ENCODE measurements at places on chromosomes 6 and 20.

- no peak for DNase-seq
These were observed 69.5 kb upstream of the FOXQ1 start for GRCh38 chr6:1242446-1242845.

DNA sequence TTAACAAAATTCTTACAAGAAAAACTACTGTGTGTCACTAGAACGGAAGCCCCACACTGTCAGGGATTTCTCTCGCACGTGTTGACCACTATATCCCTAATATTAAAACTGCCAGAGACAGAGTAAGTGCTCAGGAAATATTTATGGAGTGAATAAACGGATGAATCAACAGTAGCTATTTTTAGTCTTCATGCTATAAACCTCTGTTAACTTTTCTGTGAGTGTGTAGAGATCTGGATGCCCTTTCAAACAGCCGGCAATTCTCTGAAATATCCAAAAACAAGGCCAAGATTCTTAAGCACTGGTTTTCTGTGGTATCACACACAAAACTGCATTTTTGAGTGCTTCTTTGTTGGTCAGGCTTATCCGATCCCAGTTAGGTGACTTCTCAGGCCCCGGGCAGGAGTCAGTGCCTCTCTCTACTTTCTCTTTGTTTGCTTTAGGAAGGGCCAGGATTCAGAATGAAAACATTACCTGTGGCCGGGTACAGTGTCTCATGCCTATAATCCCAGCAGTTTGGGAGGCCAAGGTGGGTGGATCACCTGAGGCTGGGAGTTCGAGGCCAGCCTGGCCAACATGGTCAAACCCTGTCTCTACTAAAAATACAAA is 15.7 kb downstream of the ATP9A start:
- no peak for DNase-seq

DNA sequence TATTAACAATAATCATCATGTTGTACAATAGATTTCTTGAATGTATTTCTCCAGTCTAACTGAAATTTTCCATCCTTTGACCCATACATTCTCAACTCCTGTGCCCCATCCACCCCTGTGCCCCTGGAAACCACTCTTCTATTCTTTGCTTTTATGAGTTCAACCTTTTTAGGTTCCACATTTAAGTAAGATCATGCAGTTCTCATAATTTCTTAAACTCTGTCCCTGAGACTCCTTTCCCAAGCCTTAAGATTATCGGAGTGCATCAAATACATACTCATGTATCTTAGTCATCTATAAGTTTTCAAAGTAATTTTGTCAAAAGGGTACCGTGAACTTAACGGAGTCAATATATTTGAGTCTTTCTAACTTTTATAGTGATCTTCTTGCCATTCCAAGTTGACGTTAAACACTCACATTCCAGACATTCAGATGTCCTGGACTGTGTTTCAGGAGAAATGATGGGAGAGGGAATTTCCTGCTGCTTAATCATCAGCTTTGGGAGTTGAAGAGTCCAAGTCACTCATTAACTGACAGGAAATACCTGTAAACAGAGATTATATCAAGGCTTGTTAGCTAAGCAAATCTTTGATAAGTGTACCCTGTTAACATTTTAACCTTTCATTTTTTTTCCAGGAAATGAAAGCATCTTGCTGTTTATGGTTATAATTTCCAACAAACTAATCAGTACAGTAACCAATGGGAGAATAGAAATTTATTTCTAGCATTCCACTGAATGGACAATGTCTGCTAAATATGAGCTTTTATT is 73.3 kb downstream of the ADGRG6 start:
- no peak for DNase-seq

DNA sequence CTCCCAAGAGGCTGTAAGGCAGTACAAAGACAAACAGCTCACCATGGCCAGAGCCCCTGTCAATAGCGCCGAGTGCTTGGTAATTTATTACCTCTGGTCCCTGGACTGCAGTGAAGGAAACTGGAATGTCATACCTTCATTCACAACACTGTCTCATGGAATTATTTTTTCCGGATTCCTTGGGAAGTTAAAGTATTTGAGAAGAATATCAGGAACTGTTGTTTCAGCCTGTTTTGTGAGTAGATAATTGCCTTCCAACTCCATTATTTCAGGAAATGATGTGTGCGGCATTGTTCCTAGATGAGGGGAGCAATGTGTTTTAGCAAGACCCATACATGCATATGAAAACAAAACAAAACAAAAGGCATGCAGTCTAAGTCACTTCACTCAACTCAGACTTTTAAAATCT is 64.0 kb downstream of the BLOC1S5 start:
- DNase-seq, result no peak

DNA sequence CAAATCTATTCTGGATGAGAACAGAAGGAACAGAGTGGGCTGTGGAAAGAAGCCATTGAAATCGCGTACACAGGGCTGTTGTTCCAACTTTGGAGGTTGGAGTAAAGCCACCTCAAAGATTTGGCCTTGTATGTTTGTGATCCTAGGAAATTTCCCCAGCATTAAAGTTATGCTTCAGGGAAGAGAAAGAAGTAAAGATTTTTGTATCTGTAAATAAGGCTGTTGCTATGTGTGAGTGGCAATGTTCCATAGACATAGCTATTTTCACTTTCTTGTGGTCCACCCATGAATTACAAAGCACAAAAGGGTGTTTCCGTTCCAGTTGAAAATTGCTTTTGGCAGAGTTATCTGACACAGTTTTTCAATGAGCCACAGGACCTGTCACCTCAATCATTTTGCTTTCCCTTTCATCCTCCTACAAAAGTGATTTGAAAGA is 321.3 kb downstream of the TFAP2B start:
- no peak for DNase-seq

- no peak for DNase-seq
These were observed 729.4 kb downstream of the TENT5A start for GRCh38 chr6:81023007-81023582.

DNA sequence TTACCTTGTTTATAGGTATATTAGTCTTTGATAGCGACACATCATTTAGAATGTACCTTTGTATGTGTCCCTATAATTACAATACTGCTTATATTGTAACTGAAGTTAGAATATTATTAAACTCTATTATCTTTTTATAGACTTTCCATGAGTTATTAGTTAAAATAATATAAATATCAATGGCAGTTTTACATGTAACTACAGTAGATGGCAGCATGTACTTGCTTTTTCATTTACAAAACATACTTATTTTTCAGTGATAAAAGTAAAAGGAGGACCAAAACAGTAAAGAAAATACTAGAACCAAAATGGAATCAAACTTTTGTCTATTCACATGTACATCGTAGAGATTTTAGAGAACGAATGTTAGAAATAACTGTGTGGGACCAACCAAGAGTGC is 364.3 kb downstream of the RIMS1 start:
- DNase-seq, result no peak

- DNase-seq, result no peak
These were observed 75.4 kb downstream of the ADAT2 start for GRCh38 chr6:143375022-143375585.

DNA sequence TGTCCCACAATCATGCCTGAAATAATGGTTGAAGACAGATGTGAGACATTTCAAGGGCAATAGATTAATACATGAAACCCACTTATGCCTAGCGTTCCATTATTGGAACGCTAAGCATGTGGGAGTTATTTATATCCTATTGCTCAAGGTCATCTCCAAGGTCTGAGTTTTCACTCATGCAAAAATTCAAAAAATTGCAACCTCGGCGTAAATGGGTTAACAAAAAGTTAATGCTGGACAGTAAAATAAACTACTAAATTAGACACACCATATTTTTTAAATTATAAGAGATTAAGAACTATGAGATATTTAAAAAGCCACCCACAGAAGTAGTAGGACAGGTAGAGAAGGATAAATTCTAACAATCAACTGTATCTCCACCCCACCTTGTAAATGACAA is 98.4 kb downstream of the ESR1 start:
- DNase-seq, result no peak

GRCh38 chr6:37546141-37546871 is 46.6 kb upstream of the CCDC167 start:
- no peak for DNase-seq

DNA sequence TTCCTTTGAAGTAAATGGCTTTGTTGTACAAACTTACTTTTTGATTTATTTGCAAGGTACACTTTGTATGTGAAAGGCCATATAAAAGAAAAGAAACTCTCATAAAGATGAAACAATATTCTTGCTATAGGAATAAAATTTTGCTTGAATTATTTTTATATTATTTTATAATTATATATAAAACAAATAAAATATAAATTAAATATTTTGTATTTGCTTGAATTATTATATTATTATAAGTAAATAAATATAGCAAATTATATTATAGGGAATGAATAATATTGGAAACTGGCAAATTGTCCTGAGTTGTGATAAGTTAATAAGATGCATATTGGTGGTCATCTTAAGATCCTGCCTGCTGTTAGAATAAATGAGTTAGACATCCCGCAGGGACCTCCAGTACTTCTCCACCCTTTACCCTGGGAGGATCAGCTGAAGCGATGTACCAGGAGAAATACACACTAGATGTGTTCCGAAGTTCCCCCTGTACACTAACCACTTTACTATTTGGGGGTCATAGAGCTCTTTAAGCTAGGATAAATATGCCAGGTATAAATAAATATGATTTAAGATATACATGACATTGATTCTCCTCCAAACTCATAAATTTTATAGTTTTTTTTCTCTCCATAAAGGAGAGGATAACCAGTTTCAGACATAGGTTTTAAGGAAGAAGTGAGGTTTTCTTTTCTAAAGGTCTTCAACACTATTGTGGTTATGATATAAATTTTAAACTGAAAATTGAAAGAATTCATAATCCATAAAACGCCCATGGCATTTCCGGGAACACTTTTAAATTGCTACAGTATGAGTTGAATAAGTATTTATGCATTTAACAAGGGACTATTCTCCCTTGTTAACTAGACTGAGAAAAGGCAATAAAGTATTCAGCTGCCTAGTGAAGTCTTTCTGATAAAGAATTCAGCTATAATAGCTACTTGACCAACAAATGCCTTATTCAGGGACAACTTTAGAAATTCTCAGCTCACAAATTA is 486.3 kb upstream of the MARCKS start:
- DNase-seq, result no peak

GRCh38 chr6:157438611-157439111 is 57.7 kb downstream of the ZDHHC14 start:
- DNase-seq, result no peak

GRCh38 chr20:2741881-2742280 is 49.3 kb downstream of the EBF4 start:
- no peak for DNase-seq

GRCh38 chr6:80767808-80768207 is 661.3 kb downstream of the BCKDHB start:
- DNase-seq, result no peak

DNA sequence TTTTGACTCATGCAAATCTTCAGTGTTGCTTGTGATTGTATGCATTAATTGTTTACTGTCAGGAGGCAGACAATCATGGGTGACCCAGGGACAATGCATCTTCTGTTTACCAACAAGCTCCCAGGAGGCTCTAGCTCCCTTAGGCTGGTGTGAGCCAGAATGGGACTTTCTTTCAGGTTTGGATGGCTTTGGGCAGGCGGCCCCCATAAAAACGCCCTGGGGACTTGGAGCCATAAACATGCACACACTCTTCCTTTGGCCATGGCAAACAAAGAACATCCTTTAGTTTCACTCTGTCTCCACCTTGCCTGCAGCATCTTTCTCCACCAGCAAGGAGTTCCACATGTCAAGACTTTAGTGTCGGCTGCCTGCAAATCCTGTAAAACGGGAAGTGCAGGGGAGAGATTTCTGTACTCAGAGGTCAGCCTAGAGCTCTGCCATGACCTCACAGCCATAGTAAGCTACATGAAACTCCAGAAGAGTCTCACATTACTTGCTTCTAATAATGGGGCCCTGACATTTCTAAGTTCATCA is 127.6 kb downstream of the MAP3K7 start:
- no peak for DNase-seq

- DNase-seq, result no peak
These were observed 16.6 kb downstream of the TGM2 start for GRCh38 chr20:38148328-38149102.

DNA sequence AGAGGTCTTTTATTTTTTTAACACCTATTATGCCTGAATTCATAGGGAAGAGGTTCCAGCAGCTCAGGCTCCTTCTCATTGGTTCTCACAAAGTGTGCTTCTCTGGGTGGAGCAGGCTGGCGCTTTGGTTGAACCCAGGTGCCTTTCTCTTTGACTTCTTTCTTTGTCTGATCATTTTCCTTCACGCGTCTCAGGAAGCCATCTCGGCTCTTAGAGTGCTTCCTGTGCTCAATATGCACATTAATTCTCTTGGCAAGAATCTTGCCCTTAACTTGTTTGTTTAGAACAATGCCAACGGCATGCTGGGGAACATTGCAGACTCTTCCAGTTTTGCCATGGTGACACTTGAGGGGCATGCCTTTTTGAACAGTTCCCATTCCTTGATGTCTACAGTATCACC is 44.2 kb upstream of the RNF24 start:
- no peak for DNase-seq

DNA sequence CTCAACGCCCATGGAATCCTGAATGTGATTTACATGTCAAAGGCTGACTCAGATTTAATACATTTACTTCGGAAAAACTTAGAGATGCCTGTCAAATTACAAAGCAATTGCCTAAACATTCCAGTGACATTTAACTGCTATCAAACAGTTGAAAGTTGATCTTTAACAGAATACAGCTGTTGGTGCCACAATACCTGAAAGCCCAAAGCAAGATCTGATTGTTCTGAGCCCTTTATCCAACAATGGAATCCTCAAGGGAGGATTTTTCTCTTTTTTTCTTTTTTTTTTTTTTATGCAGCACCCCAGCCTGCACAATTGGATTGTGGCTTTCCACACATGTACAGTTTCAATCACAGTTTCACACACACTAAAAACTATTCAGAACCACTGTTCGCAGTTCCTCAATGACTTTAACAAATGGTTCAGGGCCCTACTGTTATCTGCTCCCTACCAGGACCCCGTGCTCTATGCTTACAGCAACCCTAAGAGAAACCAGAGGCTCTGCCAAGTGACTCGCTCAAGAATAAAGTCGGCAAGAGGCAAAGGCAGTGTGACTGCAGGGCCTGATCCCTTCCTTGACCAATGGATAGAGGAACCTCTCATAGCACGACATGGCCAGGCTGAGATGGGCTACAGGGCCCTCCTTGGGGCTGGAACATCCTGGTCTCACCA is 33.3 kb downstream of the EPB41L2 start:
- no peak for DNase-seq

DNA sequence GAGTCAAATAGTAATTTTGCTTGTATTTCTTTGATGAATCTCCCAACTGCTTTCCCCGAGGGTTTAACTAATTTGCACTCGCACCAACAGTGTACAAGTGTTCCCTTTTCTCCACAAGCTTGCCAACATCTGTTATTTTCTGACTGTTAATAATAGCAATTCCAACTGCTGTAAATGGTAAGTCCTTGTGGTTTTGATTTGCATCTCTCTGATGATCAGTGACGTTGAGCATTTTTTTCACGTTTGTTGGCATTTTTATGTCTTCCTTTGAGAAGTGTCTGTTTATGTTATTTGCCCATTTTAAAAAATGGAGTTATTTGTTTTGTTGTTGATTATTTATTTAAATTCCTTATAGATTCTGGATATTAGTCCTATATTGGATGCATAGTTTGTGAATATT is 399.8 kb upstream of the MAN1A1 start:
- DNase-seq, result no peak

All from activated T-cell treated with anti-CD3 and anti-CD28 coated beads, Interleukin-2, amount 50 U/mL, for 4 hours (primary cell).